ENCODE measurements at places on chromosomes 7 and 10.

DNA sequence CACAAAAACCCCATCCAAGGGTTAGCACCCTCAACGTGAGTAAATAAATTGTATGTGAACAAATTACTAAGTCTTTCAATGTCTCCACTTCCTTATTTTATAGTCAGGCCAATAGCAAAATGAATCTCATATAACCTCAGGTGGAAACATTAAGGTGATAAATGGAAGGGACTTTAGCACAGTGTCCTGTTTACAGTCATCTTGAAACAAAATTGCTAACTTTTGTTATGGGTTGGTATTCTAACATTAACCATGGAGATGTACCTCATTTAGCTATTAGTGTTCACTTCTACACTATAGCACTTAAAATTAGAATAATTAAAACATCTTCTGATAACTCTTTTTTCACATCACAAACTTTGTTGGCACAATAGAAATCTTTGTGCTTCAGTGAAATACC lies 255.8 kb upstream of the CNTNAP2 start:
- DNase-seq = no peak

GRCh38 chr10:30081182-30081581 lies 21.8 kb upstream of the JCAD start:
- no peak for DNase-seq

GRCh38 chr10:30158325-30158960 lies 99.1 kb upstream of the JCAD start:
- DNase-seq = no peak

DNA sequence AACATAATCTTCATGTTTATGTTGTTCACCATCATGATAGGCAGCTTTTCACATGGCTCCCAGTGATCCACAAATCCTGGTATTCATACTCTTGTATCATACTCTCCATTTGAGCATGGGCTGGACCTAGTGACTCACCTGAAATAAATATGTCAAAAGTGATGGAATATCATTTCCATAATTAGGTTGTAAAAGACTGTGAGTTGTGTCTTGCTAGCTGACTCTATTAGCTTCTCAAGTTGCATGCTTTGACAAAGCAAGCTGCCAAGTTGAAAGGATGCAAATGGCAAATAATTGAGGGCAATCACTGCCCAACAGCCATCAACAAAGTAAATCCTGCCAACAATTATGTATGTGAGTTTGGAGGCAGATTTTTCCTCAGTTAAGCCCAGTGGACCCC lies 300.4 kb downstream of the AHR start:
- DNase-seq = no peak
